ENCODE measurements at places on chromosomes 2 and 18. TPM values are rescaled to one million over a fixed set of nuclear protein-coding genes. Genes with fewer than 3 reads are reported as not detected.

DNA sequence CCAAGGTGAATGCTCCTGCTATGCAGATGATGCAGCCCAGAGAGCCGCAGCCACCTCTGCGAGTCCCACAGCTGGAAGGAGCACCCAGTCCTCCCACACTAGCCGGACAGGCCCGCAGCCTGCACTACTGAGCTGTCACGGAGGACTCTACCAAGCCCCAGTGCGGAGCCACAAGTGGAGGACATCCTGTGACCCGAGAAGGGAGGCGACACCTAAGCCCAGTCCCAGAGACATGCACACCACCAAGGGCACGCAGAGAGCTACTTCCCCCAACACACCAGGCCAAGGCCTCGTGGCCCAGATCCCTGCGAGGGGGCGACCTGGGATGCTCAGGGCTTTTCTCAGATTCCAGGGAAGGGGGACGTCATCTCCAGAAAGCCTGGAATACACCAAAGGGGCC, 12.9 kb downstream of the HS1BP3 start:
- no peaks in the 10 kb centered on the region for H3K36me3 ChIP-seq
- H3K27ac ChIP-seq: no peak overlapping the region
- H3K4me3 ChIP-seq: no peak overlapping the region
- H3K27me3 ChIP-seq: no peaks in the 10 kb centered on the region
- no peak for DNase-seq

DNA sequence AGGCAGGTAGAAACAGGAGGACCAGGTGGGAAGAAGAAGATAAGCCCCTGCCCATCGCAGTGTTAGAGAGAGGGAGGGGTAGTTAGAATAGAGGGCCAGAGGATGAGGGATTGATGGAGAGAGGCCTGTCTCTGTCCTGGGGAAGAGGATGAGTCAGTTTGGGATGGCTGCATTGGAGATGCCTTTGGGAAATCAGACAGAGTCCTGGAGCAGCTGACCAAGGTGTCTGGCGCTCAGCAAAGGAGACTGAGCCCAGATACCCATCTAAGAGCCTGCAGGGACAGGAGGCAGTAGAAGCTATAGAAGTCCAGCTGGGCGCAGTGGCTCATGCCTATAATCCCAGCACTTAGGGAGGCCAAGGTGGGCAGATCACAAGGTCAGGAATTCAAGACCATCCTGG, 177.8 kb upstream of the HAAO start:
- peaks cover 9% of the 10 kb centered on the region for H3K4me1 ChIP-seq
- no peak overlapping the region for H3K4me3 ChIP-seq
- H3K27ac ChIP-seq: no peak overlapping the region
- H3K36me3 ChIP-seq: no peaks in the 10 kb centered on the region

DNA sequence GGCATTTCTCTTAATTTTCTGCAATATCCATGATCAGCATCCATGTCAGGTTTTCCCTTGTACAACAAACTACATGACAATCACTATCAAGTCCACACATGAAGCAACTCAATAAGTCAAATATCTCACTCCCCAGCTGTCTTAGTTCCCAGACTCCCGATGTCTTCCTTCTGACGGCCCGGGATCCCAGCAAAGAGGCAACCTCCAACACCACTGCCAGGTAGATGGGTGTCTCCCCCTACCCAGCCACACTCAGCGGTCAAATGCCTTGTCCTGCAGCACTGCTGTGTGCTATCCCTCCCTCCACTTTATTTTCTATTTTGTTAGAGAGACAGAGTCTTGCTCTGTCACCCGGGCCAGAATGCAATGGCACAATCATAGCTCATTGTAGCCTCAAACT, 23.3 kb downstream of the TRABD2A start:
- DNase-seq: no peak
- H3K27ac ChIP-seq: no peak overlapping the region
- H3K27me3 ChIP-seq: no peaks in the 10 kb centered on the region
- no peak overlapping the region for H3K4me3 ChIP-seq

The MPP4 gene
- total RNA-seq: not detected

The KYNU gene
- 0.53 TPM for total RNA-seq

The UGT1A1 gene
- total RNA-seq: 33.4 TPM
